ENCODE measurements at places on chromosomes 5 and 9. TPM values are rescaled to one million over a fixed set of nuclear protein-coding genes. Genes with fewer than 3 reads are reported as not detected.

DNA sequence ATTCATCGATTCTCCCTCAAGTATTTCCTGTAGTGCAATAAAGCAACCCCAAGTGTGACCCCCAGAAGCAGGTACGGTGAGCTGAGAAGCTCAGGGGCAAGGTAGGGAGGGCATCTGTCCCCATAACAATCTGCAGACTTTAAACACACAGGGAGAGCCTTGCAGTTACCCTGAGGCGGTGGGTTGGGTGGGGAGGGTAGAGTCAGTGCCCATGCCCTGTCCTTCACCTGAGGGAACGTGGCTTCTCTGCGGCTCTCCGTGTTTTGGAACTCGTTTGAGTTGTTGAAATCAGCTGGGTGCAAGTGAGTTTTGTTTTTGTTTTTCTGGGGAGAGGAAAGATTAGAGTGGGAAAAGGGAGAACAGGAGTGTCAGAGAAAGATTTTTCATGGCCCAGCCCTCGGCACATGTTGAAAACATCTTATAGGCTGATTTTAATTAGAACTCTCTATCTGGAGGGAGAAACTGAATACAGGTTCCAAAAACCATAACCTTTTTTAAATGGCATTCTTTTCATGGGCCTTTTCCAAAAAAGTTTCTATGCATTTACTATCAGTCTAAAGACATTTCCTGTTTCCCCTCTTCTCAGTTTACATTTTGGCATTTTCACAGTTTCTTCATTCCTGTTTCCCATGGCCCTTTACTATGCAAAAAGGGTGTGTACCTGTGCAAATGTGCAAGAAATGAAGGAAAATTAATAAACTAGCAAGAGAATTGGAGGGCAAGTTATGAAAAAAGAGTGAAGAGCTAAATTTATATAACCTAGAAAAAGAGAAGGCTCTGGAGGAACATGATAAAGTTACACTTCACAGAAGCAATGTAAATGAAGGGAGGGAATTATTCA is 266.5 kb upstream of the VLDLR start:
- H3K27me3 ChIP-seq: no peaks in the 10 kb centered on the region
- H3K4me1 ChIP-seq: no peaks in the 10 kb centered on the region
- H3K4me3 ChIP-seq: no peak overlapping the region
- no peaks in the 10 kb centered on the region for H3K36me3 ChIP-seq

GRCh38 chr5:73793911-73794310 is 167.9 kb downstream of the ARHGEF28 start:
- no peaks in the 10 kb centered on the region for H3K4me1 ChIP-seq
- H3K36me3 ChIP-seq: no peaks in the 10 kb centered on the region
- H3K4me3 ChIP-seq: no peak overlapping the region
- no peak for DNase-seq

DNA sequence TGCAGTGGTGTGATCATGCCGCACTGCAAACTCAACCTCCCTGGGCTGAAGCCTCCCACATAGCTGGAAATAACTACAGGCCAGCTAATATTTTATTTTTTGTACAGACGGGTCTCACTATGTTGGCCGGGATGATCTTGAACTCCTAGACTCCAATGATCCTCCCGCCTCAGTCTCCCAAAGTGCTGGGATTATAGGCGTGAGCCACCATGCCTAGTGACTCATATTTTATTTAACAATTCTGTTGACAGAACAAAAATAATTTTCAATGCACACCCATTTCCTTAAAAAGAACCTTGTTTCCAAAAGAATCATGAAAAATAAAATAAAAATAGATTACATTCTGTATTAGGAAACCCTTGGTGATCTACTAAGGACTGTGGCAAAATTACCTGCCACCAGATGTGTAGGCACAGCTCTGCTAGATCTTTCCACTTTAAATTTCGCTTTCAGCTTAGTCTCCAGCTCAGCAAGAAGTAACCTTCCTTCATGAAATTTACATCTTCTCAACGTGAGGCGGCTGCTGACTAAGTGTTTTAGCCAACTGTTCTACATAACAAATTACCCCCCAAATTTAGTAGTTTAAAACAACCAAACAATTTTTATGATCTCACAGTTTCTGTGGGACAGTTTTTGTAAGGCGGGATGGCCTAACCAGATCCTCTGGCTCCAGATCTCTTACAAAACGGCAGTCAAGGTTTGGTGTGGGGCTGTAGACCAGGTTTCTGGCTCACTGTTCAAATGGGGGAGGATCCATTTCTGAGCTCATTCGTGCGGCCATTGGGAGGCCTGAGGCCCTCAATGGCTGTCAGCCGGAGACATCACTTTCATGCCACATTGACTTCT is 32.6 kb upstream of the GOLPH3 start:
- H3K27ac ChIP-seq: no peak overlapping the region

- no peak overlapping the region for H3K27ac ChIP-seq
- no peak overlapping the region for H3K4me3 ChIP-seq
- H3K36me3 ChIP-seq: peaks cover 2% of the 10 kb centered on the region
- no peaks in the 10 kb centered on the region for H3K27me3 ChIP-seq
- H3K4me1 ChIP-seq: no peaks in the 10 kb centered on the region
These were observed 46.4 kb downstream of the ERP44 start for GRCh38 chr9:100052375-100052774.

- no peaks in the 10 kb centered on the region for H3K27me3 ChIP-seq
- no peak for DNase-seq
- no peaks in the 10 kb centered on the region for H3K36me3 ChIP-seq
- no peak overlapping the region for H3K27ac ChIP-seq
- H3K4me3 ChIP-seq: no peak overlapping the region
These were observed 58.3 kb upstream of the AKNA start for GRCh38 chr9:114446036-114446435.

The CLIC3 gene
- total RNA-seq: 15.4 TPM

GRCh38 chr5:112329419-112330090 is 89.5 kb downstream of the EPB41L4A start:
- H3K27me3 ChIP-seq: no peaks in the 10 kb centered on the region
- H3K4me3 ChIP-seq: no peak overlapping the region
- H3K36me3 ChIP-seq: no peaks in the 10 kb centered on the region
- no peak for DNase-seq
- H3K27ac ChIP-seq: no peak overlapping the region

DNA sequence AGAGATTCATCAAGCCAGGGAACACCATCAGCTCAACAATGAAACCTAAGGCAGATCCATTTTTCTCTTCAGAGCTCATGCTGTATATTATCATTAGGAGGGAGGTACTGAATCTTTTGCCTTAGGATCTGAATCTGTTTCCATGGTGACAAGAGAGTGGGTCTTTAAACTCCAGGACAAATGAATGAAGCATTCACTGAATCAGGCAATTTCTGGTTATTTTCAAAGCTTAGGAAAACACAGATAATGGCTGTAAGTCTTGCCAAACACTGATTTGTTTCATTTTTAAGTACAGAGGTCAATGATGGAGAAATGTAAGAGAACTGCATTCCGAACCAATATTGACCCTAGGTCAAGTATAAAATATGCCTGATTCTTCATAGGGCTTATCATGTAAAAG is 84.9 kb downstream of the GNA14 start:
- no peaks in the 10 kb centered on the region for H3K4me1 ChIP-seq
- H3K4me3 ChIP-seq: no peak overlapping the region
- H3K27me3 ChIP-seq: no peaks in the 10 kb centered on the region

The AJM1 gene
- total RNA-seq: 11.5 TPM

The CDH12 gene
- total RNA-seq: not detected

DNA sequence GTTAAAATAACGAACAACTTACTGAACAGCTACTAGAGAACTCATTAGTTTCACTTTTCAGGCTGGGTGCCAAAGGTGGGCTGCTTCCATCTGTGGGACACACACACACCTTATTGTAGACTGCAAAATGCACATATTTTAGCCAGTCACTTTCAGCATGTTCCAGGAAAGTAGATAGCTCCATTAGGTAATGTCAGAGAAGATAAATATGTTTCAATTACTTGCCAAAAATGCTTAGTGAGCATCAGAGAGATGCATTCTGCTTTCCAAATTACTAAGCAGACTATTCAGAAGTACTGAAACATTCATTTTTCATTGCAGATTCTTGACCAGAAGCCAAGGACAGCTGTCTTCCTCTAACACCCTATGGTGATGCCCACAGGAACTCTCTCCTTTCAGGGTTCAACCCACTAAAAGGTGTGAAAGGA is 56.2 kb upstream of the APC start:
- no peaks in the 10 kb centered on the region for H3K4me1 ChIP-seq
- no peaks in the 10 kb centered on the region for H3K27me3 ChIP-seq
- H3K4me3 ChIP-seq: no peak overlapping the region
- H3K36me3 ChIP-seq: no peaks in the 10 kb centered on the region

- H3K36me3 ChIP-seq: peaks cover 29% of the 10 kb centered on the region
- H3K4me1 ChIP-seq: no peaks in the 10 kb centered on the region
These were observed 41.0 kb downstream of the STOM start for GRCh38 chr9:121328876-121329681.

GRCh38 chr5:57696825-57697570 is 214.4 kb upstream of the ACTBL2 start:
- no peaks in the 10 kb centered on the region for H3K27me3 ChIP-seq
- H3K27ac ChIP-seq: no peak overlapping the region
- H3K36me3 ChIP-seq: no peaks in the 10 kb centered on the region
- no peak for DNase-seq
- H3K4me1 ChIP-seq: no peaks in the 10 kb centered on the region

DNA sequence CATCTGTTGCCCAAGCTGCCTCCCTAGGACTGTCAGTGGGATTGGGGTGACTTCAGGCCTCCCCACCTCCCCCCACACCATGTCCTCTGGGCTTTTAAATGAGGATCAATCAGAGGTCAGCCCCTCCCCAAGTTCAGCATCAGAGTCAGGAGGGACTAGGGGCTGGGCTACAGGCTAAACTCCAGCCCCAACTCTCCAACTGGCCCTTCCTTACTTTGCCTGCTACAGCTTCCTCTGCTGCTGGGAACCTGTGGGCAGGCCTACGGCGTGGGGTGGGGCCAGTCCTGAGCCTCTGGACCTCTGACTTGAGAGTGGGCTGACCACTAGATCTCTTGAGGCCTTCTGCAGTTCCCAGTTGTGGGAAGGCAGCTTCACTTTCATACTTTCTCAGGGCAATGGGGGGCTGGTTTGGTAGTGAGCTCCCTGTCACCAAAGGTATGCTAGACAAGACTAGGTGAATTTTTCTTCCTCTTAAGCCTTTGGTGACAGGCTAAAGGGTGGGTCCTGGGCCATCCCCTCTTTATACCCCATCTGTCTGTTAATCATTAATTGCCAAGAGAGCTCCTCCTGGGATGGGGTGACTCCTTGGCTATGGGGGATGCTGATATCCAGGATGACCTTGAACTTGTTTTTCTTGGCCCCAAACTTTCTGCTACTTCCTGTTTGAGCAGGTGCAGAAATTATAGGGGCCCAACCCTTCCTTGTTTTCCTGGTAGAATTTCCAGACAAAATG is 10.8 kb upstream of the DAB2IP start:
- peaks cover 13% of the 10 kb centered on the region for H3K4me1 ChIP-seq
- H3K36me3 ChIP-seq: no peaks in the 10 kb centered on the region
- peak; percentile 64 for DNase-seq
- H3K4me3 ChIP-seq: no peak overlapping the region

The BARHL1 gene
- not detected for total RNA-seq

GRCh38 chr9:6302417-6302816 is 25.8 kb upstream of the TPD52L3 start:
- DNase-seq: no peak
- H3K4me3 ChIP-seq: no peak overlapping the region
- no peaks in the 10 kb centered on the region for H3K36me3 ChIP-seq
- no peaks in the 10 kb centered on the region for H3K4me1 ChIP-seq
- H3K27ac ChIP-seq: no peak overlapping the region
- no peaks in the 10 kb centered on the region for H3K27me3 ChIP-seq

The WDR55 gene
- total RNA-seq: 47.8 TPM

- H3K27ac ChIP-seq: peak within 1 kb of the TSS; percentile 82
- H3K36me3 ChIP-seq: no peaks in the 10 kb centered on the region
- peaks cover 36% of the 10 kb centered on the region for H3K4me1 ChIP-seq
- DNase-seq: peak; percentile 84
These were observed at the start of gene SMIM3 for GRCh38 chr5:150778517-150779396. Gene SMIM3 (plus strand): TSS chr5:150778757. CDS start chr5:150795441, 16,684 bp downstream.

- H3K4me1 ChIP-seq: no peaks in the 10 kb centered on the region
- H3K36me3 ChIP-seq: no peaks in the 10 kb centered on the region
- H3K27me3 ChIP-seq: no peaks in the 10 kb centered on the region
- no peak overlapping the region for H3K27ac ChIP-seq
- no peak for DNase-seq
- no peak overlapping the region for H3K4me3 ChIP-seq
These were observed 66.8 kb downstream of the PALM2AKAP2 start for GRCh38 chr9:109846776-109847175.

The IL13 gene
- not detected for total RNA-seq

DNA sequence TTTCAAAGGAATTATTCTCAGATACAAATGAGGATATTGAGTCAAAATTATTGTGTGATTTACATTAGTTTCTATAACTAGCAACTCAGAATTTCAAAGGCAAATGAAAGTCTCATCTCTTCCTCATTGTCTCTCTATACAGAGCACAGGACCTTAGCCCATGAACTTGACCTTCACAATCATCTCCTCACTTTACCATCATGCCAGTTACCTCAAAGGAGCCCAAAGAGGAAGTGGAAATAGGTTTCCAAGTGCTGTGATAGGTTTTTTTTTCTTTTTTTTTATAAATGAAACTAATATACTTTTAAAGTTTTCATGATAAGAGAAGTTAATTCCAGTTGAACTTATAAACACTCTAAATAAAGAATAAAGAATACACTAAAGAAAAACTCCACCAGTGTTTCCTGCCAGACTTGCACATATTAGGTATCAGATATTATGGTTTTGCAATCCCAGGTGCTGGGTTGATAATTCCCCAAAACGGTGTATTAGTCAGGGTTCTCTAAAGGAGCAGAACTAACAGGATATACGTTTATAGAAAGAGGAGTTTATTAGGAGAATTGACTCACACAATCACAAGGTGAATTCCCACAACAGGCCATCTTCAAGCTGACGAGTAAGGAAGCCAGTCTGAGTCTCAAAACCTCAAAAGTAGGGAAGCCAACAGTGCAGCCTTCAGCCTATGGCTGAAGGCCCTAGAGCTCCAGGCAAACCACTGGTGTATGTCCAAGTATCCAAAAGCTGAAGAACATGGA is 50.1 kb upstream of the ADAMTS16 start:
- no peaks in the 10 kb centered on the region for H3K36me3 ChIP-seq
- H3K4me3 ChIP-seq: no peak overlapping the region
- H3K27ac ChIP-seq: no peak overlapping the region
- no peaks in the 10 kb centered on the region for H3K4me1 ChIP-seq

GRCh38 chr5:119395080-119395836 is 39.4 kb downstream of the TNFAIP8 start:
- no peak overlapping the region for H3K4me3 ChIP-seq
- H3K36me3 ChIP-seq: no peaks in the 10 kb centered on the region
- DNase-seq: no peak
- H3K27me3 ChIP-seq: no peaks in the 10 kb centered on the region
- no peak overlapping the region for H3K27ac ChIP-seq

- H3K4me1 ChIP-seq: no peaks in the 10 kb centered on the region
- H3K27me3 ChIP-seq: peaks cover 10% of the 10 kb centered on the region
- H3K27ac ChIP-seq: no peak overlapping the region
- no peak for DNase-seq
These were observed 129.5 kb downstream of the FOXD1 start for GRCh38 chr5:73319036-73319435.

The NRARP gene
- total RNA-seq: 178 TPM

The FGF1 gene
- 0.90 TPM for total RNA-seq

- no peak overlapping the region for H3K4me3 ChIP-seq
- H3K36me3 ChIP-seq: no peaks in the 10 kb centered on the region
- no peaks in the 10 kb centered on the region for H3K4me1 ChIP-seq
- no peak for DNase-seq
- no peak overlapping the region for H3K27ac ChIP-seq
These were observed 315.8 kb upstream of the GRAMD2B start for GRCh38 chr5:126107381-126107780.

GRCh38 chr9:102237094-102237493 is 498.6 kb upstream of the GRIN3A start:
- DNase-seq: no peak
- no peaks in the 10 kb centered on the region for H3K27me3 ChIP-seq
- H3K27ac ChIP-seq: no peak overlapping the region
- H3K36me3 ChIP-seq: no peaks in the 10 kb centered on the region
- H3K4me3 ChIP-seq: no peak overlapping the region
